ENCODE measurements at places on chromosomes 2 and 18.
A peak's percentile ranks its signal among the peaks of the same experiment; 100 is the strongest.

DNA sequence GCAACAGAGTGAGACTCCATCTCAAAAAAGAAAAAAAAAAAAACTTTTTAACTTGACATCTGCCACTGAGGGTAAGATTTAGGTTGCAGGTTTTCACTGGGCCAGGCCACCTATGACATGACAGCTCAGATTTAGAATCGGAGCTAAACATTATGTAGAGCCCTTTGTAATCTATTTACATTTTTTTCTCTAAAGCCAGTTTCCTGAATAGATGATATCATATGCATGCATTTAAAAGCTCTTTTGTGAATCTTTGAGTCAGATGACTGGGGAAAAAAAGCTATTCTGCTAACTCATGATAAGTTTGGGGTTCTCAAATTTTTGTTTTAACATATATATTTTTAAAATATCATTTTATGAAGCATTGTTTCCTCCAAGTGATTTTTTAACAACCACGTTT lies 21.3 kb downstream of the PRKAG3 start:
- DNase-seq: no peak

DNA sequence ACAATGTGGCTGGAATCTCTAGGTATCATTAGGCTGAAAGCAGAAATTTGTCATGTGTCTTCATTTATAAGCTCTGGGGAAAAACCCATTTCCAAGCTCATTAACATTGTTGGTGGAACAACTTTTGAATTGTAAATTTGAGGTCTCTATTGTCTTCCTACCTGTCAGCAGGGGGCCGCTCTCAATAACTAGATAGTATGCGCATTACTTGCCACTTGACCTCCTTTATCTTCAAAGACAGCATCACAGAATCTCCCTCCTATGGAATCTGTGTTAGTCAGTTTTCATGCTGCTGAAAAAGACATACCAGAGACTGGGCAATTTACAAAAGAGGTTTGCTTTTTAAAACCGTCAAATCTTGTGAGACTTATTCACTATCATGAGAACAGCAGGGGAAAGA lies 223.1 kb downstream of the CALCRL start:
- DNase-seq: no peak

DNA sequence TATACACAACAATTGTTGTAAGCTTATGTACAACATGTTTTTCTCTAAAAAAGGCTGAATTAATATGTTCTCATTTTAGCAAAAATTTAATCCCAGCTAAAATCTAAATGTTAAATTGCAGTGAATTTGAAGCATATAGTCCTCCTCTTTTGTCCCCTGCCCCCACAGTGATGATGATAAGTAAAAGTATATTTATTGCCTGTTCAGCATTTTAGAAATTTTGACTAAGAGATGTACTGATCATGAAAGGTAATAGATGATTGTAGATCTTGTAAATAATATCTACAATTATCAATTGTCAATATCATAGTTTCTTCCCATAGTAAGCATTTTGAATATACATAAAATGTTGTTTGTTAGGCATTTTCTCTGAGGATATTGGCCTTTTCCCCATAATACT lies 113.9 kb downstream of the AGPS start:
- no peak for DNase-seq

DNA sequence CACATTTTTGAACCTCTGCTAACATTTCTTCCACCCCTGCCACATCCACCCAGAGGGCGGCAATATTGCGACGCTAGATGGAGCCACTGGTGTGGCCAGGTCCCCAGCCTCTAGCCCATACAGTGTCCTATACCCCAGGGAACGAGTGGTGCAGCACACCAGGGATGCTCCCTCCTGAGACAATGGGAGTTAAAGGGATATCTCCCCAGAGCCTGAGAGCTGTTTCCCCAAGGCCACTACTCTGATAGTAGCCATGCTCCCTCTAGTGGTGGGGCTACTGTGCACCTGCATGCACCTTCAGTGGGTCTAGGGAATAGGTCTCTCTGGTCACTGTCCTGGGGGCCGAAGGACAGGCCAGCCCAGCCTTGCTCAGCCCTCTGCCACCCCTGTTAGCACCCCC lies 336.4 kb upstream of the FSHR start:
- DNase-seq: peak; percentile 25

DNA sequence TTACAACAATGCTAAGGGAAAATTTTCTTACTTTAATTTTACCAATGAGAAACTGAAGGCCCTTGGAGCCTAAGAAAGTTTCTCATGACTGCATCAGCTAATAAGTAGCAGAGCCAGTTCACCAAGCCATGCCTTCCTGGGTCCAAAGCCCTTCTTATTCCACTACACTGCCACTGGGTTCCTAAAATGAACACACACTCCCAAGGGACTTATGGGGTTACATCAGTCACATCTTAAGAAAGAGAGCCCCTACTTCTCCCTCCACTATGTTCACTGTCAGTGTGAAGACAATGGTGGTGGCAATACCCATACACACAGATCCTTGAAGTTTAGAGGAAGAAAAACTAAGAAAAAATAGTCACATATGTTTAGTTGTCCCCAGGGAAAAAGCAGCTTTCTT lies 20.6 kb downstream of the MBD2 start:
- no peak for DNase-seq

DNA sequence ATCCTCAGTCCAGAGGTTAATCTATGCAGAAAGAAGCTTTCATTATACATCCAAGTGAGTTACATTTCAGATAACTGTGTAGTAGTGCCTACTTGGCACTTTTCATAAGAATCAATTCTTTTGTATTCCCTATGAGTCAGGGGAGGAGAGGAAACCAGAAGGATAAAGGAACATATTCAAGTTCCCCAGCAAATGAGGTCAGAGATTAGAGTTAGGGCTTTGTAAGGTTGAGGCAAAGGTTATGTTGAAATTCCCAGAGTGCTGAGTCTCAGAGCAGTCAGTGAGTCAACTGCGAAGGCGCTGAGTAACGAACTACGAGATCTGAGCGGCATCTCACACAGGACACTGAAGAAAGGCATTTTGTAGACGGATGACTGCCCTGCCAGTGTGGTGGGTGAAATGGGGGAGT lies 25.1 kb upstream of the ME2 start:
- DNase-seq: no peak

DNA sequence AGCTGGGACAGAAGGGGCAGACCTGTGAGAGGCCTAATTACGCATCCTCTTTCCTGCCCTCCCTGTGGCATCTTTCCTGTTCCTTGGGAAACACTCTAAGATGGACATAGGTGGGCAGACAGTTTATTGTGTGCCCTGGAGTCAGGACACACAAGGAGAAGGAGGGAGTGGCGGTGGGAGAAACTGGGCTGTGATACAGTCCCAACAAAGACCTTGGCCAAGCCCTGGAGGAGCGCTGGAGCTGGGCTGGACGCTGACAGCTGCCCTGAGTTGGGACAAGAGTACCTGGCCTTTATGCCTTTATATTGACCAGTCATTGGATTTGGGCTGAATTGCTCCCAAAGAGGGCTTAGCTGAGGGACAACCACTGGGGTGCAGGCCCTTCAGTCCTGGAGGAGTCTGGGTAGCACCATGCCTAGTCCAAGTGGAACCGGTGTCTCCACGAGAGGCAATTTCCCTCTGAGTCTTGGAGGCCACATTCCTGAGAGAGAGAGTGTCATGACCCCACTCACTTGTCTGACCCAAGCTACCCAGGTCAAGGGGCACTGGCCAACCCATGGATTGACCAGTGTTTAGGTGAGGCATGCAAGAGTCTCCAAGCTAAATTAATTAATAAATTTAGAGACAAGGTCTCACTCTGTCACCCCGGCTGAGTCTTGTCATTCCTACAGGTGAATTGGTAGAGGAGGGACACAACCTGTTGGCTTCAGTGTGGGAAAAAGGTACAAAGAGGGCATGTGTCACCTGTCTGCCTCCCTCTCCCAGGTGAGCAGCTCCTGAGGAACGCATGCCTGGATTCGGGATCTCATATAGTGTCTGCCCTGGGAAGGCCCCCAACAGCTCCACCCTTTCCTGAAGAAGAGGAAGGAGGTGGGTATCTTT lies 107.1 kb upstream of the ST3GAL5 start:
- DNase-seq: no peak

DNA sequence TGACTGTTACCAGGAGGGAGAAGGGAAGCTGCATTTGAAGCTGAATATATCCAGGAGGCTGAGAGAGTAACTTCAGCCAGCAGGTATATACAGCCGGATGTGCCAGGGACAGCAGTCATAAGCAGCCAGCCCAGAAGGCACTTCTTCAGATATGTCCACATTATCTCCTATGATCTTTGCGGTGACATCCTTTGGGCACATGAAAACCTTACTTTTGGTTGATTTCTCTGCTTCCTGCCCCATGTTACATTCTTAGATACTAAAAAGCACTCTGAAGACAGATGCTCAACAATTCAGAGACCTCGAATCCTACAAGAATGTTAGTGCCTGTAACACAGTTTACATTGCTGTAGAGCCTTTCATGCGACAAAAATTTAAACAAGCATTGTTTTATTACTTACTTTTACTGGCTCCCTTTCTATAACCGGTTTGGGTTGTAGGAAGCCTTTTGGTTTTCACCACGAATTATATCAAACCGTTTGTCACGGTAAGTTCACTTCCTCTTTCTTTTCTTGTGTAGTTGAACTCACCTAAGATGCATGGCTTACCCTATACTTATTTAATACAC lies 50.3 kb upstream of the TLK1 start:
- peak; percentile 23 for DNase-seq

DNA sequence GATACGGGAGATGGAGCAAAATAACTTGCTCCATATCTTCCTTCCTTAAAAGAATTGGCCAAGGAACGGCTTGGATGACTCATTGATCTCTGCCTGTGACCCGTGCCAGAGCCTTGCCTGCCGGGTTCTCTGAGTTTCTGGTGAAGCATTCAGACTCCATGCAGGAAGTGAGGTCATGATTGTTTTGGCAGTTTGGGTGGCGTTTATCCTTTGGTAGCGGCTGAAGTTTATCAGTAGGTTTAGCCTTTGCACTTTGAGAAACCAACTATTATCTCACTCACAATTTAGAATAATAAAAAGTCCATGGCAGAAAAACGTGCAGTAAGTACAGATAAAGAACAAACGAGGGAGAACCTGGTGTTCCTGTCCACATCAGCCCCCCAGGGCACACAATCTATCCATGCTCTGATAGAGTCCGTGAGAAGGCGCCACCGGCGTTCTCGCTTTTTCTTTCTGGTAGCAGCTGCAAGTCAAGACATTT lies 15.0 kb upstream of the CTAGE1 start:
- DNase-seq: no peak

GRCh38 chr2:184449760-184450159 lies 148.6 kb upstream of the ZNF804A start:
- no peak for DNase-seq

DNA sequence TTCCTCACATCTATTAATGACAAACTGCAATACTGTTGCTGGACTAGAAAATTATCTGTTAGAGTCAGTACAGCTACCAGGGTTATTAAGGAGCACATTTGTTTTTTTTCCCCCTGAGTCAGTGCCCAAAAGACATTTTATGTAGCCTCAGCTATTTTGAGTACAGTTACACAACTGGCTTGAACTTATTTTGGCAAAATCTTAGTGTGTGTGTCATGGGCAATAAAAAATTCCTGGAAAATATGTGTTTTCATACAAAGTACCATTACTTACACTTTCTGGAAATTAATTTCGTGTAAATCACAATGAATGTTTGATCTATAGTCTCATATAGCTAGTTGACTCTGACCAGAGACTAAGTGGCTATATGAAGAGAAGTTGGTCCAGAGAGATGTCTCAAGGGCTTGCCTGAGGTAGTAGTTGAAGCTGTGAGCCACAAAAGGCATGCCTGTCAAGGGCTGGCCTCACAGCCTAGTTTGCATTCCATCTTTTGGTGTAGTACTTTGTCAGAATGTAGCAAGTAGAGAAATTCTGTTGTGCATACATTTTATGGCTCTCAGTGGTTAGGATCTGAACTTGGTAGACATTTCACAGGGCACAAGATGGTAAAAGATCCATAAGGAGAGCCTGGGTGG lies 283.4 kb downstream of the MTX2 start:
- no peak for DNase-seq

DNA sequence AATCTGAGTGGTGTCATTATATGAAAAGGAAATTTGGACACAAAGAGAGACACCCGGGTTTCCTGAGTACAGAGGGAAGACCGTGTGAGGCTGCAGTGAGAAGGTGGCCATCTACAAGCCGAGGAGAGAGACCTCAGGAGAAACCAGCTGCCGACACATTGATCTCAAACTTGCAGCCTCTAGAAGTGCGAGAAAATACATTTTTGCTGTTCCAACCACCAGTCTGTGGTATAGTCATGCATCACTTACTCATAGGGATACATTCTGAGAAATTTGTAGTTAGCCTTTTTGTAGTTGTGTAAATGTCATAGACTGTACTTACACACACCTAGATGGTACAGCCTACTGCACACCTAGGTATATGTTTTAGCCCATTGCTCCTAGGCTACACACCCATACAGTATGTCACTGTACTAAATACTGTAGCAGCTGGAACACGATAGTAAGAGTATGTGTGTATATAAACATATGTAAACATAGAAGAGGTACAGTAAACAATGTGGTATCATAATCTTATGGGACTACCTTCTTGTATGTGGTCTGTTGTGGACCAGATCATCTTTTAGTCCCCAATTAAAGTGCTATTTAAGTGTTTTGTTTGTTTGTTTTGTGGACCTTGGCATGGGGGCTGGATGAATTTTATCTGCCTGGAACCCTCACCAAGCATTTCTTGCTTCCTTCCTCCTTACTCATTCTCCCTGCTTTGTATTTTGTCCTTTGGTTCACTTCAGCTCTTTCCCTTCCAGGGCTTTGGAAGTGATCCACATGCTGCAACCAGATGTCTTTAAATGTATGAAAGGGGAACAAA lies 38.3 kb upstream of the SESTD1 start:
- no peak for DNase-seq

- no peak for DNase-seq
Measured at GRCh38 chr18:56869189-56869777, 218.1 kb downstream of the WDR7 start.

DNA sequence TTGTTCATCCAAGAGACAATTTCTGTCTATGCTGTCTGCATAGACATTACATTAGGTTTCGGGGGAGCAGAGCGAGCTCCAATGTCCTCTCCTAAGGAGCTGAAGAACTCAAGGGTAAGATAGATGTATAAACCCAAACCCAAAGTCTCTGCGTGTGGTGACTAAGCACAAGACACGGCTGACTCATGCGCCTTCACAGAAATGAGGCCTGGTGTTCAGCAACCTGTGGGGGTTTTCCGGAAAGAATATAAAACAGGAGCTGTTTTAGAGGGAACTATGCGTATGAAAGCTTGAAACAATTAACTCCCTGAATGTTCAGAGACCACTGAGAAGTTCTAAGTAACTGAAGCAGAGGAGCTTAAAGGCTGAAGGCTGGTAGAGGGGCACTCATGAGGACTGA lies 154.7 kb downstream of the SOX11 start:
- no peak for DNase-seq

GRCh38 chr2:65026704-65027464 lies 29.3 kb upstream of the CEP68 start:
- no peak for DNase-seq

- peak; percentile 16 for DNase-seq
Measured at GRCh38 chr18:45874491-45875184, 49.2 kb downstream of the SIGLEC15 start.

DNA sequence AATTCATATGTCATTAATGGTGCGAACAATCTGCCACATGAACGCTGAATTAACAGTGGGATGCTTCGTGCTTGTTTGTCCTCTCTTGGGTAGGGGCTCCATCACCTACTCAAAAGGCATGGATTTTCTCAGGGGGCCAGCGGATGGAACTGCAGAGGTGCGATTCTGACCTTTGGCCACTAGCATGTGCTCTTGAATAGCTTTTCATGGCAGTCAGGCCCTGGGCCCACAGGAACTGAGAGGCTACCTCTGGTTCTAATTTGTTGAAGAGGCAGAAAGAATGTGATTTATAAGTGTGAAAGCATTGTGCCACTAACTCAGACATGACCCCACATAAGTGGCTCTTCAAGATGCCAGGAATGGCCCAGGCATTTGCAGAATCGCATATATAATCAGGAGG lies 283.2 kb downstream of the INSIG2 start:
- peak; percentile 5 for DNase-seq
